ENCODE measurements at places on chromosomes 7 and 10.
A peak's percentile ranks its signal among the peaks of the same experiment; 100 is the strongest.

GRCh38 chr10:124732931-124733570 is 11.1 kb downstream of the FAM53B start:
- DNase-seq, result no peak

- DNase-seq, result no peak
These were observed 85.6 kb downstream of the PRKG1 start for GRCh38 chr10:51159841-51160240.

GRCh38 chr10:5551531-5552375 is 27.0 kb downstream of the CALML3 start:
- DNase-seq, result peak; percentile 87

GRCh38 chr10:102411341-102412255 is 7.0 kb downstream of the PSD start:
- no peak for DNase-seq

- no peak for DNase-seq
These were observed 91.9 kb upstream of the PIK3CG start for GRCh38 chr7:106773228-106773627.

- no peak for DNase-seq
These were observed 135.2 kb downstream of the INHBA start for GRCh38 chr7:41567731-41568114.

GRCh38 chr7:134636008-134636449 is 10.6 kb upstream of the BPGM start:
- DNase-seq, result no peak

DNA sequence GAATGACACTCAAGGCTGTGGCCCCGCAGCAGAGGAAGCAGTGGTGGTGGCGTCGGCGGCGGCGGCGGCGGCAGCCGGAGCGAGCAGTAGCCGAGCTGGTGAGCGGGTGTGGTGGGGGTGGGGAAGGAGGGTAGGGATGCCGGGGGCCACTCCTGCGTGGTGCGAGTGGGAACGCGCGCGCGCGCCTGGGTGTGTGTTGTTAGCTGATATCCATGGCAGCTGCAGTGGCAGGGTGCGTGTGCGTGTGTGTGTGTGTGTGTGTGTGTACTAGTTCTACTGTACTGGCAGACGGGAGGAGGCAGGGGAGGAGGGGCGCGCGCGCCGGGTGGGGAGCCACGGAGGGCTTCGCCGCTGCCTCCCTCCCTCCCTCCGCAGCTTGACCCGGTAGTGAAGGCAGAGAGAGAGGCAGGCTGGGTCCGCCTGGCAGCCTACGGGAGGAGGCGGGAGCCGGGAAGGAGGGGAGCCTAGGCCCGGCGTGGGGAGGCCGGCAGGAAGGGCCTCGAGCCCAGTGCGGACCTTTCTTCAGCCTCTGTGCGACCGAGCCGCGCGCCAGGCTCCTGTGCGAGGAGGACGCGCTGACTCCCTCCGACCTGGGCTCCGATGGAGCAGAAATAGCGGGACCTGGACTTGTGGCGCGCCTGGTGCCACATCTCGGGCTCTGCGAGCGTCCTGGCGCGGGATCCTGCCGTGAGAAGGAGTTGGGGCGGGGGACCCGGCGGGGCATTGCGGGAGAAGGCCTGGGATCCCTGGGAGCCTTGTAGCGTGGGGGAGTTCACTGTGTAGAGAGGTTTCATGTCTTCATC is at the start of gene MAGI2:
TSS of gene MAGI2 (minus strand) at position 110 of the 803 bp plus-strand sequence. CDS start 347 bp downstream, outside the sequence.
- no peak for DNase-seq

GRCh38 chr10:3635697-3636096 is 149.3 kb downstream of the KLF6 start:
- DNase-seq, result peak; percentile 83

DNA sequence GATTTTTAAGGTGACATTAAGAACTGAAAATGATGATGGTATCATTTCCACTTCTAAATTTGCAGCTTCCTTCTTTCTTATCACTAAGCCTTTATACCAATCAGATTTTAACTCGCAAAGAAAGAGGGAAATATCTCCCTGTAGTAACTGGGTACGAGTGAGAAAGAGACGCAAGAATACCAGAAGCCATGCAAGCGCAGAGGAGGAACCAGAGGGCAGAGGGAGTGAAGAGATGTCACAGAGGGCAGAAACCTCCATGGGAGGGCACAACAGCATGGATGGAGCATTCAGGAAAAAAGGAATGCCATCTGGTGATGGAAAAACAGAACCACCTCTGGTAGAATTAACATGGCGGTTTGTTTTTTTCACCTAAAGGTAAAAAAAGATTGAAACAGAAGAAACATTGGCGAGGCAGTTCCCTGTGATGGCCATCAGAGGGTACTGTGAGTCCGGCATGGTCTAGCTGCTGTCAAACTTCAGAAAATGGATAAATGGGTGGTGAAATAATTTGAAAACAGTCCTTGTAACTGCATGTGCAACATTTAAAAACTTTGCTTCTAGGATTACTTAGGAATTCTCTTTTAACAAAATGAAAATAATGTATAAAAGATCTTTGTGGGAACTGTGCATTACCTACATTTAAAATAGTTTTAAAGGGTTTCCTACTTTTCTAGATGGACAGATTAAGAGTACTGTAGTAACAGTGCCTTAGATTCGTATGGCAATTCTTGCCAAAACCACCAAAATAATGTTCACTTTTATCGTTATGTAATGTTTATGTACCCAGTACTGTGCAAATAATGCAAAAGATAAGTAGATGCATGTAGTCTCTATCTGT is 91.8 kb downstream of the ARHGAP12 start:
- peak; percentile 52 for DNase-seq

- no peak for DNase-seq
These were observed 119.7 kb downstream of the ABLIM1 start for GRCh38 chr10:114538181-114538906.

GRCh38 chr10:48290286-48290685 is 15.8 kb upstream of the FRMPD2 start:
- DNase-seq, result no peak

DNA sequence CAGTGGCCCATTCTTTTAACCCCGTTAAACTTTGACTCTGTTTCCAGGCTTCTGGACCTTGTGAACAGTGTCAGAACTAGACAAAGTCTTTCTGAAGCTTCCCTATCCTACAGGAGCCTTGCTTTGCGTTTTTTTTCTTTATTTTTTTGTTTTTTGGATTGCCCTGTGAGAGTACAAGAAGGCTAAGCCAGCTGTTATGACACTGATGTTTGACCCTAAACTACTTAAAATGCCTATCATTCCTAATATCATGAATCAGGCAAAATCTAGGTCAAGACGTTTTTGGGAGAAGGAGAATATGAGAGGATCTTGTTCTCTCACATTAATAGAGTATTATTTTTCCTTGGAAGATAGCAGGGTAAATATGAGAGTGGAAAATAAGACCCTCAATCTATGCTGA is 79.8 kb downstream of the EPDR1 start:
- DNase-seq, result no peak

DNA sequence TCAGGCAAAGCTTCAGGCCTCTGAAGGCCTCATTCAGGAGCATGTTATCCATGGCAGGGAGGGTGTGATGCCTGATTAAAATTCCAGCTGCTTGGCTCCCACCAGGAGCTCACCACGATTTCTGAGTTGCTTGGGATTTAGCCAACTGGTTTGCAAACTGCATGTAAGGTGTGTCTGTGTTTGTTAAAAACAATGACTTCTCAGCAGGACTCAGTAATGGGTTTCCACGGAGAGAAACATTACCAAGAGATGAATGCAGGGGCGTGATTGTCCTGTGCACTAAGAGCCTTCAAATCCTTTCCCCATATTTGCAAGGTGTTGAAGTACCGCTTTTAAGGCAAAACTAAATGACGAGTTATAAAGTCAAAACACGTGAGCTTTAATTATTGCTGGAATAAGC is 88.8 kb upstream of the BTBD16 start:
- DNase-seq, result peak; percentile 30

GRCh38 chr10:128377364-128377987 is 251.3 kb upstream of the MKI67 start:
- DNase-seq, result no peak

- DNase-seq, result no peak
These were observed 294.9 kb downstream of the GLRX3 start for GRCh38 chr10:130430852-130431704.

- DNase-seq, result no peak
These were observed 17.6 kb downstream of the NEURL1 start for GRCh38 chr10:103510791-103511752.

DNA sequence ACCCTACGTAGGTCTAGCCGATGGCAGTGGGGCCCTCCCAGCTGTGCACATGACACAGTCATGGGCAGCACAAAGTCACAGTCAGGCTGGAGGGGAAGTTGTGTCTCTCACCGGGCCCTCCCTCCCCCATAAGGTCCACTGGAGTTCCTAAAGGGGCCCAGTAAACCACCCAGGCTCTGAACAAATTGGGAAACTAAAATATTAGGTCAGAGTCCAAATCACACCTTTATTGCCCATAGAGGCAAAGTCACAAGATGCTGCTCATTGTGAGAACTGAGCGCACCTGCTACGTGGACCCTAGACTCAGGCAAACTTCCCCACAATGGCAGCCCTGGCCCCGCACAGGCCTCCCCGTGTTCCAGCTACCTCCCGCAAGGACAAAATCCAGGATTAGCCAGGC is 45.2 kb upstream of the SH2B2 start:
- DNase-seq, result no peak

DNA sequence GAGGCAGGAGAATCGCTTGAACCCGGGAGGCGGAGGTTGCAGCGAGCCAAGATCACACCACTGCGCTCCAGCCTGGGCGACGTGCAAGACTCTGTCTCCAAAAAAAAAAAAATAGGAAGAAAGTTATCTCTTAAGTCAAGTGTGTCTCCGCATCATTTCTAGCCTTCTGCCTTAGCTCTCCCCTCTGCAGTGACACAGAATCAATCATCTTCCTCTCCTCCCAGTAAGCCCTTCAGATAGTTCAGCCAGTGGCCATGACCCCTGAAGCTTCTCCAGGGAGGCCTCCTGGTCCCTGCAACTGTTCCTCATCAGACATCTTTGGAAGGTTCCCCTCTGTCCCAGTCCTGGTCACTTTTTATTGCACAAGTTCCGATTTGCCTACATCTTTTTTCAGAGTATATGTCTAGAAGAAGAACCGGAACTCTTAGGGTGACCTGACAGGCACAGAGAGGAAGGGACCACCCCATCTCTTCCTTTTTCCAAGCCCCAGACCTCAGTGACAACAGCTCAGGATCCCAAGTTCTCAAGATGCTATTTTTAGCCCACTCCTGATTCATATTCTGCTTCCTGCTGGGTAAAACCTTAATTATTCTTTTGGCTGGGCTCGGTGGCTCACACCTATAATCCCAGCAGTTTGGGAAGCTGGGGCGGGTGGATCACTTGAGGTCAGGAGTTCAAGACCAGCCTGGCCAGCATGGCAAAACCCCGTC is 6.6 kb upstream of the RHBDD2 start:
- DNase-seq, result no peak

- peak; percentile 69 for DNase-seq
These were observed 1.1 kb downstream of the P4HA1 start for GRCh38 chr10:73095481-73096021.

DNA sequence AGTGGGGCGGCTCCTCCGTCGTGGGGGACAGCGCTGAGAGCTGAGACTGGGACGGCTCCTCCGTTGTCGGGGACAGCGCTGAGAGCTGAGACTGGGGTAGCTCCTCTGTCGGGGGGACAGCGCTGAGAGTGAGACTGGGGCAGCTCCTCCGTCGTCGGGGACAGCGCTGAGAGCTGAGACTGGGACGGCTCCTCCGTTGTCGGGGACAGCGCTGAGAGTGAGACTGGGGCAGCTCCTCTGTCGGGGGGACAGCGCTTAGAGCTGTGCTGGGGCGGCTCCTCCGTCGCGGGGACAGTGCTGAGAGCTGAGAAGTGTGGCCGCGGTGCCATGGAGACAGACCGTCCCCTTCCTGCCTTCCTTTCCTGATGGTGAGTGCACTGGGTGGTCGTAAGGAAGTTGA is 136.4 kb downstream of the DYNC2I1 start:
- no peak for DNase-seq

DNA sequence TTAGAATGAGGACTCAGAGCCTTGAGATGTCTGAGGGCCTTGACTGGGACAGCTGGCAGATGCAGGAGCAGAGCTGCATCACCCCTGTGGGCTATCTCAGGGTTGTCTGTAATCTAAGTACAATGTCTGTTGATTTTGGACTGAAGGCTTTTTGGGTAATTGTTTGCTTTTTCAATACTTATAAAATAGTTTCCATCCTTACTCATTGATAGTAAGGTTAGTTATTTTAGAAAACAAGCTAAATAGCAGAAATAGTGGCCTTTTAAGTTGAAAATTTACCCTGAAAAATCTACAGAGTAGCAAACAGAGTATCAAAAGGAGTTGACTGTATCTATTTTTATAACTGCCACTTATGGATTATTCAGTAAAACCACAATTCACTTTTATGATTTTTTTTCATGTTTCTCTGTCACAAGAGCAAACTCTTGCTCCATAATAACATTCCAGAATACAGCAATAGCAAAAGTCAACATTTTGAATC is 179.7 kb downstream of the CFTR start:
- no peak for DNase-seq

GRCh38 chr7:121666306-121666705 is 206.7 kb upstream of the PTPRZ1 start:
- DNase-seq, result peak; percentile 18

DNA sequence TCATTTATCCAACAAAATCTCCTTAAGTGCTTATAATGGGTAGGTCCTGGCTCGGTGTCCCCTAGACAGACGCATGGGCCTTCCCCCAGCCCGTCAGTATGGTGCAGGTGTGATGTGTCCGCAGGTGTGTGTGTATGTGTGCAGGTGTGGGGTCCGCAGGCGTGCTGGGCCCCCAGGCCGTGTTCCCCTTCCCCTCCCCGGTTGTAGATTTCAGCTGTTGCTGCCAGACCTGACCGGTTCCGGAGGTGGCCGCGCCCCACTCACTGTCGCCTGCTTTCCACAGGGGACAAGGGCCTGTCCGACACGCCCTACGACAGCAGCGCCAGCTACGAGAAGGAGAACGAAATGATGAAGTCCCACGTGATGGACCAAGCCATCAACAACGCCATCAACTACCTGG is 50.5 kb downstream of the FIGNL1 start:
- DNase-seq, result no peak

- DNase-seq, result no peak
These were observed 26.8 kb upstream of the ITPRID1 start for GRCh38 chr7:31487071-31487470.

GRCh38 chr7:110623436-110623835 is 467.5 kb upstream of the LRRN3 start:
- DNase-seq, result peak; percentile 8

- no peak for DNase-seq
These were observed 36.1 kb downstream of the ADGRA1 start for GRCh38 chr10:133123746-133124356.

DNA sequence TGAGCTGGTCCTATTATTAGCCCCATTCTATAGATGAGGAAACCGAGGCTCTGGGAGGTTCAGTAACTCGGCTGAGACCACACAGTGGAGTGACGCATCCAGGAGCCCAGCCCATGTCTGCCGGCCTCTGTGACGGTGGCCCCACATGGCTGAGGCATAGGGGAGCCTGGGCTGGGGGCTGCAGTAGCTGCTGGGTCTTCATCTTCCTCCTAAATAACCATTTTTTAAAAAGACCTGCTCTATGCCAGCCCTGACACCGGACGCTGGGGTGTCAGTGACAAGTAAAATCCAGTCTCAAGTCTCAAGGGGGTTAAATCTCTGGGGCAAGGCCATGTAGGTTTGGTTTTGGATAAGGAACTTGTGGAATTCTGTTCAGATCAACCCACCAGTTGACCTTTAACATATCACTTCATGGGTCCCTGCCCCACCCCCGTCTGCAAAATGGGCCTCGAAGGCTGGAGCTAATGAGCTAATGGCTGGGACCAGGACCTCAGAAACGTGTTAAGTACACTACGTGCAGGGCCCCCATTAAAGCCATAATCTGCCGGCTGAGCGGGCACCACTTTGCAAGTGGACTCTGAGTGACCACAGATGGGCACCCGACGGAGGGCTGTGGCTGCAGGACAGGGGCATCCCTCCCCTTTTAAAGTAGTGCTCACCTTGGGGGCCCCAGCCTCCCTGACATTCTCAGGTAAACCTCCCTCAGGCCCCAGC is 136.5 kb upstream of the UNC5B start:
- no peak for DNase-seq

GRCh38 chr10:76257816-76258215 is 826.4 kb downstream of the LRMDA start:
- DNase-seq, result peak; percentile 43
